Hematopoietic multipotent progenitor cell (in vitro differentiated cells): ENCODE measurements at places on chromosomes 4 and X. TPM values are rescaled to one million over a fixed set of nuclear protein-coding genes. Genes with fewer than 3 reads are reported as not detected.

LNX1 gene
- total RNA-seq = 1.6 TPM

GRID2 gene
- not detected for total RNA-seq

MGAT4D gene
- total RNA-seq = under 0.01 TPM

OPRPN gene
- not detected for total RNA-seq

SAGE1 gene
- total RNA-seq = 0.81 TPM

AREG gene
- total RNA-seq = 11.6 TPM

TBC1D14 gene
- 46.0 TPM for total RNA-seq

SLC25A43 gene
- total RNA-seq = 8.3 TPM

HSFX4 gene
- not detected for total RNA-seq

CT47B1 gene
- not detected for total RNA-seq

AKAP14 gene
- total RNA-seq = not detected

C4orf50 gene
- total RNA-seq = under 0.01 TPM

BCOR gene
- 79.4 TPM for total RNA-seq

TSPYL2 gene
- 26.4 TPM for total RNA-seq

IL2RG gene
- 119 TPM for total RNA-seq

HSFX1 gene
- total RNA-seq = 1.6 TPM

MGARP gene
- total RNA-seq = not detected

LRP2BP gene
- 0.54 TPM for total RNA-seq

LSM6 gene
- total RNA-seq = 15.3 TPM

TNMD gene
- not detected for total RNA-seq

LEF1 gene
- total RNA-seq = 4.3 TPM

RELL1 gene
- total RNA-seq = 63.0 TPM

SPANXB1 gene
- not detected for total RNA-seq

PNPLA4 gene
- total RNA-seq = 4.3 TPM

SPATA4 gene
- not detected for total RNA-seq

UGT2B17 gene
- total RNA-seq = not detected

CXXC4 gene
- not detected for total RNA-seq

TLR10 gene
- total RNA-seq = 0.27 TPM

BBS7 gene
- 6.2 TPM for total RNA-seq

SHISA3 gene
- not detected for total RNA-seq

UGT2B10 gene
- total RNA-seq = not detected

AMOT gene
- total RNA-seq = 8.3 TPM

TBC1D8B gene
- total RNA-seq = 1.1 TPM

SOWAHB gene
- not detected for total RNA-seq

DTHD1 gene
- total RNA-seq = not detected

TMEM131L gene
- 19.7 TPM for total RNA-seq

DKK2 gene
- under 0.01 TPM for total RNA-seq

SMPX gene
- not detected for total RNA-seq

SLC4A4 gene
- 0.27 TPM for total RNA-seq

MTMR8 gene
- 3.2 TPM for total RNA-seq

MYL5 gene
- 13.2 TPM for total RNA-seq

NEIL3 gene
- 1.3 TPM for total RNA-seq

AMTN gene
- not detected for total RNA-seq

GPC3 gene
- under 0.01 TPM for total RNA-seq

ENAM gene
- not detected for total RNA-seq

FHL1 gene
- total RNA-seq = 403 TPM

CLCN4 gene
- 0.81 TPM for total RNA-seq

TDO2 gene
- total RNA-seq = not detected

ZNF732 gene
- not detected for total RNA-seq

H2BW2 gene
- not detected for total RNA-seq

HSD17B13 gene
- 0.27 TPM for total RNA-seq

SPACA5 gene
- total RNA-seq = not detected
